ENCODE measurements at places on chromosomes 13 and 19.

DNA sequence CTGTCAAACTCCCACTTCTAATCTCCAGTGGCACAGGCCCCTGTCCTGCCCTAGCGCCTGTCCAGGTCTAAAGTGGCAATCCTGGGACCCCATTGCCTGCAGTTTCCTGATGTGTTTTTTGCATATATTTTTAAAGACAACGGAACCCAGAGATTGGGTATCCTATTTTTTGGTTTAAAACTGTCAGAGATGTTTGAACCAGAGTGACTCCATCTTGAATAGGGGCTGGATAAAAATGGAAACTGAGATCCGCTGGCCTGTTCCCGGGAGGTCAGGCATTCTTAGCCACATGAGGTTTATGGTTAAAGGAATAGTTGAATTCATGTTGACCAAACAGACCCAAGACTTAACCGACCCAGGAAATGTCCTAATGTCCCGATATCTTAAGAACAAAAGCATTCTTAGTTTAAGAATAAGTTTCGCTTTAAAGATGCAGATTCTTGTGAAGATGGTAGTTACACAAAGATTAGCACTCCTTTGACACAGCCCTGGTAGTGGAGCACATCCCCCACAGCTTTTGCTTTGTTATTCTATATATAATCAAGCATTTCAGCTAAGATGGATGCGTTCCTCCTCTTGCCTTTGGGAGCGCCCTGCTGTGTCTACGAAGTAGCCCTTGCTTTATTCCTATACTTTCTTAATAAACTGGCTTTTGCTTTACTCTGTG lies 332.1 kb downstream of the UQCRFS1 start:
- no peak for DNase-seq

DNA sequence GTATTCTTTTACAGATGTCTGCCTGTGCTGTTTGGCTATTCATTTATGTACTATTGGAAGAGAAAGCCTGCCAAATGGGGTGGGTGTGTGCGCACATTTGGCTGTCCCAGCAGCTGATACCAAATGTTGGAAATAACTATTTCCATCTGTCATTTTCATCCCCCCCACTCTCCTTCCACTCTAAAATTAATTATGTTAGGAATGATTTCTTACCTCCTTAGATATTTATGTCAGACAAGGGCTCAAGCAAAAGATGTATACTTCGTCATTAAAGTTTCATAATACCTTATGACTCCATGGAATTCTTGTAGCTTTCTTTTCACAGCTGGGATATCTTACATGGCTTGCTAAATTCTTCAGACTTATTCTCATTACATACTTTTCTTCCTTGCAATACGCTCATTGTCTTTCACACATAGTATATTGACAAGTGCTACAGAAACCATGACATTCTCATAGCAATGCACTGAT lies 18.6 kb downstream of the ITM2B start:
- DNase-seq = no peak

GRCh38 chr19:38978326-38978689 lies 2.8 kb upstream of the FBXO17 start:
- DNase-seq = no peak

- DNase-seq = no peak
Measured at GRCh38 chr13:47027780-47028437, 131.1 kb upstream of the HTR2A start.

DNA sequence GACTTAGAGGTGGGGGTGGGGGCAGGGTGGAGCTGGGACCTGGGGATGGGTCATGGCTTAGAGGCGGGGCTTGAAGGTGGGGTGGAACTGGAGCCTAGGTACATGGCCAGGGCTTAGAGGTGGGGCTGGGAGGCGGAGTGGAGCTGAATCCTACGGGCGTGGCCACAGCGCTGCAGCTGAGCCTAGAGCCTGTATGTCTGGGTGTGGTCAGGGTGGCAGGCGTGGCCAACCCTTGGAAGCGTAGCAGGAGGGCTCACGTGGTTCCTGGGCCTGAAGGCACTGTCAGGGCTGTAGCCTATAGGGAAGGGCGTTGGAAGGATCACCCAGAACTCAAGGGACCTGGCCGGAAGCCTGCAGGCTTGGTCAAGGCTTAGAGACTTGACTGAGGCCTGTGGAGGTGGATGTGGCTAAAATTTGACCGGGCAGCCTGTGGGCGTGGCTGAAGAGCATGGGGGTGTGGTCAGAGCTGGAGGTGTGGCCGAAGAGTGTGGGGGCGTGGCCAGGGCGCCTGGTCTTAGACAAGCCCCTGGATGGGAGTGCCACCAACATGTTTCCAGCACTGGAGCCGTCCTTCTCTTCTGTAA lies 24.3 kb downstream of the COLGALT1 start:
- DNase-seq = no peak

GRCh38 chr19:23810496-23810895 lies 51.8 kb upstream of the ZNF681 start:
- no peak for DNase-seq

DNA sequence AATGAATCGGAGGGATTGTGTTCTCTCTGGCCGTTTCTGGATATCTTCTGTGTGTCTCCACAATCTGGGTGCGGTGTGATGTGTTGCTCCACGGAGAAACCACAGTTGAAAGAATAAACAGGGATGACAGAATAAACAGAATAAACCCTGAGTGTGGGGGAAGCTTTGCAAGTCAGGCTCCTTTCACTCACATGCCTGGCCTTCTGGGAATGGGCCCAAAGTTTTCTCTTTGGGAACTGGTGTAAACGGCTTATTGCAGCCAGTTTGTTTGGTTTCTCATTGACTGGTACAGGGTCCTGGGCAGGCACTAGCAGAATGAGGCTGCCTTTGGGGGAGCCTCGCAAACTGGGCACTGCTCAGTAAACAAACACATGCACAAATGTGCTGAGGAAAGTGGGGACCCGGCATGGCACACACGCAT lies 324.7 kb downstream of the DLEU7 start:
- DNase-seq = no peak

GRCh38 chr19:45059258-45059965 lies 16.9 kb downstream of the ZNF296 start:
- peak; percentile 80 for DNase-seq

GRCh38 chr19:4089400-4089908 lies 22.8 kb upstream of the ZBTB7A start:
- no peak for DNase-seq

DNA sequence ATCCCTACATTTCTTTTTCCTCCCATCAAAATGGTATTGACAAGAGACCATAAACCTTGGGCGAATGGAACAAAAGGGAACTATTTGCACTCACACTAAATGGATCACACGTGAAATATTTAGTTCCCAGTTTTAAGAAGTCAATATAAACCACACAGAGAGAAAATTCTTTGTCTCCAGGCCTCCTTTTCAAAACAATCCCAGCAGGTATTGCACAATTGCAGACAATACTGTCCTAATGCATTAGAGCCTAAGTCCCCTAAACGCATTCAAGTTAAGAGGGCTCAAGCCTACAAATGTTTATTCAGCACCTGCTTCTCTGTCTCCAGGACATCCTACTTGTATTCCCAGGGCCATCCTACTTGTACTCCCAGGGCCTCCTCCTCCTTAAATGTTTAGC lies 1.3 kb upstream of the B3GLCT start:
- no peak for DNase-seq

GRCh38 chr13:66367356-66367755 lies 862.8 kb downstream of the PCDH9 start:
- no peak for DNase-seq

DNA sequence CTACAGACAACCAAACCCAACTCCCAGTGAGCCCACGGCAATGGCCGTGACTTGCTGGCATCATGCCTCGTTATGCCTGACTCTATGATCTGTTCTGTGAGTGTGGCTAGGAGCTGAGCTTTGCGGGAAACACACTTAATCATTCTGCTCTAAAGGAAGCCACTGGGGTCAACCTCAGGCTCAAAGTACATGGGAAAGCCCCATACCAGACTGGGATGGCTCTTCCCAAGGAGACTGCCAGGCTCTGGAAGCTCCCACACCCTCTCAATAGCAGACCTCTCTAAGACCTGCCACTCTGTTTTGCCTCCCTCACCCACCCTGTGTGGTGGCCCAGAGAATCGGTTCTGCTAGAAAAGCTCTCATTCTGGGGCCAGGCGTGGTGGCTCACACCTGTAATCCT lies 2.2 kb downstream of the PEPD start:
- DNase-seq = no peak

DNA sequence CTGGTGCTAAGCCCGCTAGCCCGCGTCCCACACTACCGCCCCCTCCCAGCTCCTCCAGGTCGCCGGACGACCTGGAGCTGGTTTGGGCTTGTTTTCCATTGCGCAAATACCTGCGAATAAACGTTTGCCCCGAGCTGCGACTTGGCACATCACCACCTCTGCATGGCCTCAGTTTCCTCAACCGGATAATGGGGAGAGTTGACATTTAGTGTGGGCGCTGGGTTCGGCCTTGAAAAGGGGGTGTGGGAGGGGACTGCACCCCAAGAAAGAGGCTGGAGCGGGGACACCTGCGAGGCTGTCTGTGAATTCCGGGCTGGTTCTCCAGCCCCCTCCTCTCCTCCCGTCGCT lies 11.0 kb upstream of the JUND start:
- DNase-seq = peak; percentile 48

Data from NCI-H510A treated with DMSO at 0.1 percent for 48 hours (cell line).